ENCODE measurements at places on chromosomes 1 and 21. TPM values are rescaled to one million over a fixed set of nuclear protein-coding genes. Genes with fewer than 3 reads are reported as not detected.

Gene PEAR1
- 5.5 TPM for total RNA-seq

Gene ADAMTSL4
- total RNA-seq = 7.0 TPM

Gene SLC39A1
- 97.9 TPM for total RNA-seq

Gene SPRR2D
- total RNA-seq = not detected

Gene TMIGD3
- 0.13 TPM for total RNA-seq

Gene C4BPB
- not detected for total RNA-seq

Measured in articular chondrocyte of knee joint (primary cell).